Esophagus squamous epithelium (tissue), 5 donors: ENCODE measurements at places on chromosomes 7 and 10.

DNA sequence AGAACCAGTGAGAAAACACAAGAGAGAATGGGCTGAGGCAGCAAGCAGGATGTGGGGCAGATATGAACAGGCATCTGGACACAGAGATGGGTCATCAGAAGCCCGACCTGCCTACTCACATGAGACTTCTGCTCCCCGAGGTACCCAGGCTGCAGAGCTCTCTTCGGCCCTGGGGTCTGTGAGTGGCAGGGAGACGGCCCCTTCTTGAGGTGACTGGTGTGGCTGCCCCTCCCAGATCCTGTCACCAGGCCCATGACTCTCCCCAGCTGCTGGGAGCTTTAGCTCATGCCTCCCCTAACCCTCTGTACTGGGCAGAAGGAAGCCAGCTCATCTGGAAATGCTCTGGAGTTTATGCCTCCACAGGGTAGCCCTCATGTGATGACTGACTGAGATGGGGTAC, 157.6 kb upstream of the PCBD1 start:
- no peaks in the 10 kb centered on the region for H3K36me3 ChIP-seq
- DNase-seq, result no peak
- no peak overlapping the region for H3K27ac ChIP-seq
- no peaks in the 10 kb centered on the region for H3K4me1 ChIP-seq
- no peak overlapping the region for H3K4me3 ChIP-seq
- H3K27me3 ChIP-seq, result no peaks in the 10 kb centered on the region

DNA sequence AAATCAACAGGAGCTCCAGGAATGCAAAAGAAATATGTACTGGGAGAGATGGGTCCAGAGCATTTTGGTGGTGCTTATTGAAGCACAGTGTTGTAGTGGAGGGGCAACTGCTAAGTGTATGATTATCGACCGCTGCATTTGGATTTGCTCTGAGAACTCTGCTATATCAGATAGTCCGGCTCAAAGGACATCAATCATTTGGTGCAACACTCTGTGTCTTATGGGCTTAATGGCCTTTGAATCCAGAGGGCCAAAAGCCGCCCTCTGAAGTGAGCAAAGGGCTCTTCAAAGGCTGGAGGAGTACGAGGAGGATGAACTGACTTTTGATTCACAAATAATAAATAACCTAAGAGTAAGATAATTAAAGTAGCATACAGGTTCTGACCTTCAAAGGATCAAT, 9.4 kb upstream of the IKZF1 start:
- no peaks in the 10 kb centered on the region for H3K36me3 ChIP-seq
- no peak for DNase-seq
- no peaks in the 10 kb centered on the region for H3K27me3 ChIP-seq
- no peaks in the 10 kb centered on the region for H3K4me1 ChIP-seq

- H3K27ac ChIP-seq, result peak overlapping the region; percentile 29
- H3K27me3 ChIP-seq, result peaks cover 4% of the 10 kb centered on the region
- no peaks in the 10 kb centered on the region for H3K36me3 ChIP-seq
- peak overlapping the region; percentile 52 for H3K4me3 ChIP-seq
Measured at GRCh38 chr7:129144834-129145668, 544 bp downstream of the TSPAN33 start.

DNA sequence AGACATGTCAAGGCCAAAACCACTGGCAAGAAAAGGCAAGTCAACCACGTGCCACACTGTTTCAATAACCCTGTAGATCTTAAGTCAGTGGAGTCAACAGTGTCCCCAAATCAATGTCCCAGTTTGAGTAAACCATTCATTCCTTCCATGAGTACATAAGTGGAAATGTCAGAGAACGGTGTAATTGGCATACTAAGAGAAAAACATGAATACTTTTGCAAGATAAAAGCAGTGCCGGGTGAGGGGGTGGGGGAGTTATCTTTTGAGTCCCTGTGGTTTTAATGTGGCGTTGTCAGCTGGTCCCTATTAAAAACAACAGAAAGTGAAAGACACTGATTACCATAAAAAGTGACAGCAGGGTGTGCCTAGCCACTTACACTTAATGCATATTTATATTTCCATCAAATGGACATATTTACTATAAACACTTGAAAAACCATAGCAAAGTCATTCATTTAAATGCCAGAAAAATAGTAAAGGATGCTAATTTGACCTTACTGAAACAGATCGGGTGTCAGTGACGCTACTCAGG, 37.8 kb downstream of the RSU1 start:
- H3K36me3 ChIP-seq, result no peaks in the 10 kb centered on the region
- no peak overlapping the region for H3K4me3 ChIP-seq

DNA sequence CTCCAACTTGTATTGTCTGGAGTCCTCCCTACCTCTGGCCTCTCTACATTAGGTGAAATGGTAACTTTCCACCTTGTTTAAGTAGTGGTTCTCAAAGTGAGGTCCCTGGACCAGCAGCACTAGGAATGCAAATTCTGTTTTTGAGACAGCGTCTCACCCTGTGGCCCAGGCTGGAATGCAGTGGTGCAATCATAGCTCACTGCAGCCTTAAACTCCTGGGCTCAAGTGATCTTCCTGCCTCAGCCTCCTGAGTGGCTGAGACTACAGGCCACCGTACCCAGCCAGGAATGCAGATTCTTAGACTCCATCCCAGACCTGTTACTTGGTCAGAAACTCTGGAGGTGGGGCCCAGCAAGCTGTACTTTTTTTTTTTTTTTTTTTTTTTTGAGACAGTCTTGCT, 6.8 kb upstream of the TBL2 start:
- H3K27me3 ChIP-seq, result no peaks in the 10 kb centered on the region
- no peaks in the 10 kb centered on the region for H3K36me3 ChIP-seq
- no peak overlapping the region for H3K27ac ChIP-seq

GRCh38 chr7:105452085-105452484, 63.4 kb upstream of the SRPK2 start:
- H3K36me3 ChIP-seq, result peaks cover 11% of the 10 kb centered on the region
- peaks cover 6% of the 10 kb centered on the region for H3K4me1 ChIP-seq
- no peak for DNase-seq
- no peak overlapping the region for H3K27ac ChIP-seq
- no peaks in the 10 kb centered on the region for H3K27me3 ChIP-seq
- no peak overlapping the region for H3K4me3 ChIP-seq

DNA sequence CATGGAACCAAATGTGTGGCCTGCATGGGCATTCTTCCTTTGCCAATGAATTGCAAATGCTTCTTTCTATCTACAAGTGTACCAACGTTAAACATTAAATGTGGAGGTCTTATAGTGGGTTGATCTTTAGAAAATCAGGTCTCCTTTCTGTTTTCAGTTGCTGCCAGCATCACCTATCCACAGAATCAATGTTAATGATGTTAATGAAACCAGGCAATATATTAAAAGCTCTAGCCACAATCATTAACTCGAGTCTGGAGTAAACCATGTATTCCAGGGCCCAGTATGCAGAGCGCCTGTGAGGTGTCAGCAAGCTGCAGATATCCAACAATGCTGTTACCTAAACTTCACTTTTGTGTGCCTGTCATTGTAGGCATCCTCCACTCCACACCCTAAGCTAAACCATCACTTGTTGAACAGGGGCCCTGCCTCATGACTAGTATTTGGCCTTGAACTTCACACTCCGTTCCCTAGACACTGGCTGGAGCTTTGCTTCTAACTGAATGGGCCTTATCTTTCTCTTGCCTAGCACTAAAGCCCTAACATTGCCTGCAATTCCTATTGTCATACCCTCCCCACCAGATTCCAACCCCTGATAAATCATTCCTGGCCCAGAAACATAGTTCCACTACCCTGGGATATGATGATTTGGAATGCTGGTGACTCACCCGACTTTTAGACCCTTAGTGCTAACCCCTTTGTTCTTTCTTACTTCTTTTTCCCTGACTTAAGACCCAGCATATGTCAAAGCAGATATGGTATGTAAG, 24.3 kb upstream of the ITGB8 start:
- H3K4me1 ChIP-seq, result no peaks in the 10 kb centered on the region
- no peak overlapping the region for H3K4me3 ChIP-seq
- H3K27me3 ChIP-seq, result no peaks in the 10 kb centered on the region
- no peak for DNase-seq

GRCh38 chr10:69101451-69102095, 13.7 kb downstream of the SRGN start:
- H3K27me3 ChIP-seq, result no peaks in the 10 kb centered on the region
- DNase-seq, result no peak
- peaks cover 19% of the 10 kb centered on the region for H3K36me3 ChIP-seq

- H3K4me1 ChIP-seq, result no peaks in the 10 kb centered on the region
- H3K27ac ChIP-seq, result no peak overlapping the region
- no peaks in the 10 kb centered on the region for H3K27me3 ChIP-seq
- H3K4me3 ChIP-seq, result no peak overlapping the region
- no peak for DNase-seq
- no peaks in the 10 kb centered on the region for H3K36me3 ChIP-seq
Measured at GRCh38 chr10:133019651-133020050, 68.1 kb upstream of the ADGRA1 start.

DNA sequence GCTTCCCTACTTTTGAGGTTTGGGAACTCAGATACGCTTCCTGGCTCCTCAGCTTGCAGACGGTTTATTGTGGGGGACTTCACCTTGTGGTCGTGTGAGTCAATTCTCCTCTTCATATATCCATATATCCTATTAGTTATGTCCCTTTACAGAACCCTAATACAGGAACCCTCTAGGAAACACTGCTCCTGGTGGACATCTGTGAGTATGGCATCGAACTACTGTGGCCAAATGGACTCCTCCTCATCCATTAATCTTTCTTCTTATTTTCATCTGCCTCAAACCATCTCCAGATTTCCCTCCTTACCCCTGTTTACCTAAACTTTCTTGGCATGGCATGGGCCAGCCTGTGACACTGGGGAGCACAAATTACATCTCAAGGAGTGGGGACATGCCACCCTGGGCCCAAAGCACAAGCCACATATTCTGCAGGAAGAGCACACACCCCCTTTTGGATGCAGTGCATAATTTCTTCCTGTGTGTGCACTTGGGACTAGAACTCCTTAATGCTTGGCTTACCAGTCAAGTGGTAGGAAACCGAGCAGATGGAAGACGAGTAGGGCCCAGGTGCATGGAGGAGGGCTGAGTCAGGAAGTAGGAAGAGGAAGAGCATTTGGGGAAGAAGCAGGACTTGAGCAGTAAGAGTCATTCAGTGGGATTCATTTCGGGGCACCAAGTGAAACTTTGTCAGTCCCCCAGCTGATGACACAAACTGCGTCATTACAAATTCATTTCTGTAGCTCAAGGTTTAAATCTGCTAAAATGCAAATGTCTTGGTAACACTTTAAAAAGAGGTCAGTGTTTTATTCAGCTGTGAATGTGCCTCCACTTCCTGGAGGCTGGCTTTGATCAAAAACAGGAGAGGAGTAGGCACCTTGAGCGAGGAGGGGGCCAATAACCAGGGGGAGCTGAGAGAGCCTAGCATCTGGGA, 80.8 kb upstream of the PLXNA4 start:
- no peak for DNase-seq
- no peaks in the 10 kb centered on the region for H3K36me3 ChIP-seq
- no peak overlapping the region for H3K4me3 ChIP-seq
- no peaks in the 10 kb centered on the region for H3K4me1 ChIP-seq
- no peaks in the 10 kb centered on the region for H3K27me3 ChIP-seq

DNA sequence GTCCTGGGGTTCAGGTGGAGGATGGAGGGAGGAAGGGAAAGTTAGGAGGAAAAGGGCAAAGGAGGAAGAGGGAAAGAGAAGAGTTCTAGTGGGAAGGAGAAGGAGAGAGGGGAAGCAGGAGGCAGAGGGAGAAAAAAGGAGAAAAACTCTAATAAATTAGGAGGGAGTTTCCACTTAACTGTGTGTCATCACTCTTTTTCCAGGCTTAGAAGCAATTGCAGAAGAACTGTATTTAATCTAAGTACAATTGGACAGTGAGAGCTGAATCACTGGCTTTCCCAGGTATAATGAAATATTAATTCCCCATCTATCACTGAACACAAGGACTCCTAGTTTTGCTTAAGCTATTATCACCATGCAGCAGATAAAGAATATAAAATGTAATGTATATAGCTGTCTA, 76.8 kb downstream of the CREB3L2 start:
- peaks cover 5% of the 10 kb centered on the region for H3K4me1 ChIP-seq
- no peak for DNase-seq
- H3K36me3 ChIP-seq, result no peaks in the 10 kb centered on the region
- no peak overlapping the region for H3K27ac ChIP-seq

DNA sequence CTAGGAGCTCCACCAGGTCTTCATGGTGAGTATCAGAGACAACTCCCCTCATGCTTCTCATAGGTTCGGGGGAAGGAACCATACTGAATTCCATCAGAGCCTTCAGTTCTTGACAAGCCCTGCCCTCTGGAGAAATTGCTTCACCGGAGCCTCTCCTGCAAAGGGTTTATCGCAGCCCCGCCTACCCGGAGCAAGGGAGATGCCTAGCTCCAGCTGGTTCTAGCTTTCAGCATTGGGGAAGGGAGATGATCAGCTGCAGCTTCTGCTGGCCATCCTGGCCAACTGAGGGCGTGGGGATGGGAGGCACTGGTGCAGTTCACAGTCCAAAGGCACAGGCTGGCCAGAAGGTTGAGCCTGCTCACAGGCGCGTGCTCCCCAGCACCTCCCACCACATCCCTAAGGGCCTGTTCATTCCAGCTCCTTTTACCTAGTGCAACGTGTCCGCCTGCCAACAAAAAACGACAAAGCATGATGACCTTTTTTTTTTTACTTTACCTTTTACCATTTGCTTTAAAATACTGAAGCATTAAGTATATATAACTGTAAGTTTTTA, 31.2 kb downstream of the LANCL2 start:
- no peaks in the 10 kb centered on the region for H3K36me3 ChIP-seq
- H3K27me3 ChIP-seq, result no peaks in the 10 kb centered on the region
- H3K4me1 ChIP-seq, result no peaks in the 10 kb centered on the region
- no peak overlapping the region for H3K4me3 ChIP-seq
- H3K27ac ChIP-seq, result no peak overlapping the region
- no peak for DNase-seq

GRCh38 chr7:47830015-47830414, 118.3 kb downstream of the PKD1L1 start:
- no peak overlapping the region for H3K27ac ChIP-seq
- H3K4me1 ChIP-seq, result no peaks in the 10 kb centered on the region
- H3K27me3 ChIP-seq, result no peaks in the 10 kb centered on the region
- no peak for DNase-seq
- no peak overlapping the region for H3K4me3 ChIP-seq
